ENCODE measurements at places on chromosomes 13 and 19.

DNA sequence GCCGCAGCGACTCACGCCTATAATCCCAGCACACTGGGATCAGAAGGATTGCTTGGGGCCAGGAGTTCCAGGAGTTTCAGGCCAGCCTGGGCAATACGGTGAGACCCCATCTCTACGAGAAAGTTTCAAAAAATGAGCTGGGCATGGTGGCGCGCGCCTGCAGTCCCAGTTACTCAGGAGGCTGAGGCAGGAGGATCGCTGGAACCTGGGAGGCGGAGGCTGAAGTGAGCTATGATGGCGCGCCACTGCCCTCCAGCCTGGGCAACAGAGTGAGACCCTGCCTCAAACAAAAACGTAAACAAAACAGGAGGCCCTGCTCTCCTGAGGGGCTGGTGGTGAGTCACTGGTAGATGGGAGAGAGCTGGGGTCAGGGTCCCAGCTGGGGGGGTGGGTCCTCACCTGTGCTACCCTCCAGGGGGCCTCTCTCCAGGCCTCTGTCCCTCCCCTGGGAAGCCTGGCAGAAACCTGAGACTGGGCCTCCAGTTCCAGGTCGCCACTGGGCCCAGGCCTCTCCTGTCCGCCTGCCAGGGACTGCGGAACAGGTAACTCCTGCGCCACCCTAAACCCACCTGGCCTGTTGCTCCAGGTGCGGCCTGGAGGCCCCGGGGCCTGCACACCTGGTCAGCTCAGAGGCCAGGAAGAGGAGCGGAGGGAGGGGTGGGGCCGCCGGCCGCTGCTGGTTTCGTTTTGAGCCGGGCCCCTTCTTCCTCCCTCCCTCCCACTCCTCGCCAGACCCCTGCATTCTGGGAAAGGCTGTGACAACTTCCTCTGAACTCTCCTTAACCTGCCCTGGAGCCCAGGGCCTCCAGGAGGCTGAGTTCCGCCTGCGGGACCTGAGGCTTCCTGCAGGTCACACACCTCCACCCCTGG, 17.2 kb upstream of the ZBTB7A start:
- H3K4me1 ChIP-seq = peaks cover 83% of the 10 kb centered on the region
- H3K4me3 ChIP-seq = peak overlapping the region; percentile 31
- peak overlapping the region; percentile 83 for H3K27ac ChIP-seq
- H3K27me3 ChIP-seq = no peaks in the 10 kb centered on the region

DNA sequence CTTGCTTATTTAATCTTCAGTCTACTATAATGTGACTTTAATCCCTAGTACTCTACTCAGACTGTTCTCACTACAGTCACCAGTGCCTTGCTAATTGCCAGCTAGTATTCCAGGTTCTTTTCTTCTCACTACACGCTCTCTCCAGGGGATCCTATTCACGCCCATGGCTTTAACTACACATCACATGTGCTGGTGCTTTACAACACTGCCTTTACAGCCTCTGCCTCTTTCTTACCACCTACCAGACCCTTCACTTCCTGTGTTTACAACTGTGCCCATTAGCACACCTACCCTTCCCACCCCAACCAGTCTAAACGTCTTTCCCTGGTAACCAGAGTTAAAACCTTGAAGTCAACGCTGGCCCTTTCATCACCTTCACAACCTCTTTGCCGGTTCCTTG, 249.5 kb downstream of the DNAJC15 start:
- H3K36me3 ChIP-seq = no peaks in the 10 kb centered on the region
- peaks cover 4% of the 10 kb centered on the region for H3K27me3 ChIP-seq
- no peak overlapping the region for H3K27ac ChIP-seq
- DNase-seq = no peak
- H3K4me3 ChIP-seq = no peak overlapping the region

DNA sequence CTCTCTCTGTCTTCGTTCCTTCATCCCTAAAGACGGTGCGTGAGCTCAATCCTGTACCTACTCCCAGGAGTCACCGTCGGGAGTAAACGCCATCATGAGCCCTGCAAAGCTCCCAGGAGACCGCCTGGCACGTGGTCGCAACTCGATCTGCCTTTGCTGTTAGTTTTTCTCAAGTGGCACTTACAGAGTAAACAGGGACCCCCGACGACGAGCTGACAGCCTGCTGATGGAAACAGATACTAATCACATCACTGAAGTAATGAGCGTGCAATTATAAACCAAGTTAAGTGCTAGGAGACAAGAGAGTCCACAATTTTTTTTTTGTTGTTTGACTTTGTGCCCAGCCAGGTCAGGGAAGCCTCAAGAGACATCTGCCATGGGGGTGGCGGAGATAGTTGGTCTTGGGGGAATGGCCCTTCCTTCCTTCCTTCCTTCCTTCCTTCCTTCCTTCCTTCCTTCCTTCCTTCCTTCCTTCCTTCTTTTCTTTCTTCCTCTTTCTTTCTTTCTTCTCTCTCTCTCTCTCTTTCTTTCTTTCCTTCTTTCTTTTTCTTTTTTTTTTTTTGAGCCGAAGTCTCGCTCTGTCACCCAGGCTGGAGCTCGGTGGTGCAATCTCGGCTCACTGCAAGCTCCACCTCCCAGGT, 23.6 kb downstream of the CACNG6 start:
- no peak overlapping the region for H3K27ac ChIP-seq
- H3K36me3 ChIP-seq = no peaks in the 10 kb centered on the region
- no peak for DNase-seq
- no peak overlapping the region for H3K4me3 ChIP-seq
- peaks cover 33% of the 10 kb centered on the region for H3K27me3 ChIP-seq

DNA sequence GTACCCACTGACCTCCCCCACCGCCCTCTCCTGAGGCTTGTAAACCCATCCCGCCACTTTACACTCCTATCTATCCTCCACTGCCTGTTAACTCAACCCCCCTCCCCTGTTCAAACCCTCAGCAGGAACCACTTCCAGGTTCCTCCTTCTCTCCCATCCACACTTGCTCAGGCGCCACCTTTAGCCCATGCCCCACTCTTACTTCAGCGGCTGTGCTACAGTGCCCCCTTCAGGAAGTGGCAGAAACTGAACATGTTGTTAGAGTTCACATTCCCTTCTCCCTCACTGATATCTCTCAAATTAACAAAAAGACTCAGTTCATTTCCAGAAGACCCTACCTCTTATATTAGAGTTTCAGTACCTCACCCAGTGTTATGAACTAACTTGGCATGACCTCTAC, 49.4 kb downstream of the ZNF91 start:
- no peaks in the 10 kb centered on the region for H3K27me3 ChIP-seq
- no peak overlapping the region for H3K27ac ChIP-seq
- DNase-seq = no peak
- H3K4me1 ChIP-seq = no peaks in the 10 kb centered on the region

- no peak for DNase-seq
- H3K4me1 ChIP-seq = no peaks in the 10 kb centered on the region
- no peak overlapping the region for H3K4me3 ChIP-seq
- peaks cover 3% of the 10 kb centered on the region for H3K27me3 ChIP-seq
- no peak overlapping the region for H3K27ac ChIP-seq
Measured at GRCh38 chr13:93915269-93915809, 564.1 kb downstream of the DCT start.

DNA sequence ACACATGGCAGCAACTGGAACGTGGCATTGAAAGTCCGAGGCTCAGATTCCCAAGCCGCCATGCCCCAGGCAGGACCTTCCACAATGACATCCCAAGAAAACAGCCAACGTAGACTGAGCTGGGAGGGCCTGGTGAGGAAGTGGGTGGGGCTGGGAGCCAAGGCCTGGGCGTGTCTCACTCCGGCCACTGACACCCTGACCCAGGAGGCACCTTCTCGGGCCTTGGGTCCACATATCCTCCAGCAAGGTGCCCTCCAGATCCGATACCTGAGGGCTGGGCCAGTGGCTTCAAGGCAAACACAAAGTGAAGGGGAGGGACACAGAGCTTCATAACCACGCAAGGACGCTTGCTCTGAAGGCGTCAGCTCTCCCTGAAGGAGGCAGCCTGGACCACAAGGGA, 43.0 kb downstream of the RAB20 start:
- H3K36me3 ChIP-seq = no peaks in the 10 kb centered on the region
- no peak for DNase-seq
- no peak overlapping the region for H3K27ac ChIP-seq
- H3K27me3 ChIP-seq = peaks cover 3% of the 10 kb centered on the region
- peaks cover under 1% of the 10 kb centered on the region for H3K4me1 ChIP-seq

GRCh38 chr13:35836446-35836845, 294.7 kb downstream of the DCLK1 start:
- H3K4me1 ChIP-seq = no peaks in the 10 kb centered on the region
- no peaks in the 10 kb centered on the region for H3K36me3 ChIP-seq
- no peaks in the 10 kb centered on the region for H3K27me3 ChIP-seq
- no peak overlapping the region for H3K4me3 ChIP-seq
- no peak for DNase-seq

GRCh38 chr13:48492470-48493065, 40.3 kb downstream of the RCBTB2 start:
- H3K36me3 ChIP-seq = peaks cover 8% of the 10 kb centered on the region
- peak overlapping the region; percentile 87 for H3K27ac ChIP-seq
- H3K4me3 ChIP-seq = peak overlapping the region; percentile 53
- H3K4me1 ChIP-seq = peaks cover 49% of the 10 kb centered on the region
- DNase-seq = peak; percentile 70

GRCh38 chr13:43766725-43767124, 20.0 kb downstream of the ENOX1 start:
- no peaks in the 10 kb centered on the region for H3K4me1 ChIP-seq
- no peak overlapping the region for H3K27ac ChIP-seq
- H3K4me3 ChIP-seq = no peak overlapping the region
- DNase-seq = no peak
- H3K36me3 ChIP-seq = no peaks in the 10 kb centered on the region

GRCh38 chr19:35360880-35361420, 2.7 kb downstream of the FFAR3 start:
- H3K27me3 ChIP-seq = peaks cover 32% of the 10 kb centered on the region
- no peak for DNase-seq
- no peak overlapping the region for H3K27ac ChIP-seq
- no peaks in the 10 kb centered on the region for H3K4me1 ChIP-seq

DNA sequence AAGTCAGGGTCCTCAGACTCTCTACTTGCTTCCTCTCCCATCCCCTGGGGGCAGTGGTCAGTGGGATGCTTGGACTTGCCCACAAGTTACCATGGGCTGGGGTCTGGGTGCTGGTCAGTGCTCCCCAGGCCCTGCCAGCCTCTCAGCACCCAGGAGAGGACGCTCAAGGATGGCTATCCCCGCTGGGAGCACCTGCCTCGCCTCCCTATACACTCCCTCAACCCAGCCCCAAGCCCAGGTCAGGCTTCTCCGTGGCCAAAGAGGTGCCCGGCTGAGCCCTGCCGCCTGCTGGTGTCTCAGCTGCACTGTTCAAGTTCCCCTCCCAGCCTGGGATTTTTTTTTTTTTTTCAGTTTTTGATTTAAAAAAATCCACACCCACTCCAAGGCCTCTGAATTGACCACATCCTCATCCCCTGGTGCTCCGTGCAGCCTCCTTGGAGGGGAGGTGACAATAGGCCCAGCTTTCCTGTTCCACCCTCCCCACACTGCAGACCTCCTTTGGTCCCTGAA, 10.8 kb downstream of the F2RL3 start:
- H3K36me3 ChIP-seq = no peaks in the 10 kb centered on the region
- peaks cover 8% of the 10 kb centered on the region for H3K27me3 ChIP-seq
- no peak overlapping the region for H3K27ac ChIP-seq
- H3K4me3 ChIP-seq = no peak overlapping the region

GRCh38 chr19:2261438-2262172, 5.4 kb upstream of the JSRP1 start:
- DNase-seq = no peak
- no peaks in the 10 kb centered on the region for H3K27me3 ChIP-seq
- peak overlapping the region; percentile 1 for H3K27ac ChIP-seq
- H3K36me3 ChIP-seq = no peaks in the 10 kb centered on the region
- peaks cover 52% of the 10 kb centered on the region for H3K4me1 ChIP-seq
- no peak overlapping the region for H3K4me3 ChIP-seq

- H3K4me3 ChIP-seq = peak overlapping the region; percentile 41
- peaks cover 49% of the 10 kb centered on the region for H3K27me3 ChIP-seq
- H3K4me1 ChIP-seq = peaks cover 2% of the 10 kb centered on the region
- H3K27ac ChIP-seq = no peak overlapping the region
- peak; percentile 64 for DNase-seq
- no peaks in the 10 kb centered on the region for H3K36me3 ChIP-seq
Measured at GRCh38 chr19:3284759-3285646, 60.5 kb downstream of the CELF5 start.

DNA sequence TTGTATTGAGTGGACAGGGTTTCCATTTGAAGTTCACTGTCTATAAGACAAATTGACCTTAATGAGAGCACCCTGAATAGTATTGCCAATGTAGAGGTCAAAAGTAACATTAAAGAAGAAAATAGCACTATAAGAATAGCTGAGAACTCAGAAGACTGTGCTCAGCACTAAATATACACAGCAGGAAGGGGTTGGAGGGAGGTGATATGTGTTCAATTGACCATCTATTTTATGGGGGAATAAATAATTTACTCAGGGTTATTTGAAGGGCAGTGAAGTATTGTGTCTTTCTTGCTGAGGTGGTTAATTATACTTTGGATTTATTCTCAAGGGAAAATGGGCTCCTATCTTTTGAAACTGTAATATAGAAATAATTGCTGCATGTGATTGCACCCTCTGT, 1380.5 kb upstream of the SPRY2 start:
- DNase-seq = no peak
- H3K27ac ChIP-seq = no peak overlapping the region

DNA sequence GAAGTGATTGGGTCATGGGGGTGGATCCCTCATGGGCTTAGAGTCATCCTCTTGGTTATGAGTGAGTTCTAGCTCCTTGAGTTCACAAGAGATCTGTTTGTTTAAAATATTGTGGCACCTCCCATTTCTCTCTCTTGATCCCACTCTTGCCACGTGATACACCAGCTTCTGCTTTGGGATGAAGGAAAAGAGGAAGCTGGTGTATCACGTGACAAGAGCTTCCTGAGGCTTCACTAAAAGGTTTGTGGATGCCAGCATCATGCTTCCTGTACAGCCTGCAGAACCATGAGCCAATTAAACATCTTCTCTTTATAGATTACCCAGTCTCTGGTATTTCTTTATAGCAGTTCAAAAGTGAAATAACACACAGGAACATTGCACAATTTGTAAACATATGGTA, 352.5 kb upstream of the ATXN8OS start:
- H3K27me3 ChIP-seq = no peaks in the 10 kb centered on the region
- H3K27ac ChIP-seq = no peak overlapping the region
- DNase-seq = no peak
- no peaks in the 10 kb centered on the region for H3K4me1 ChIP-seq
- no peaks in the 10 kb centered on the region for H3K36me3 ChIP-seq
- no peak overlapping the region for H3K4me3 ChIP-seq

- no peak for DNase-seq
- peak overlapping the region; percentile 14 for H3K27ac ChIP-seq
- H3K4me3 ChIP-seq = no peak overlapping the region
- H3K27me3 ChIP-seq = no peaks in the 10 kb centered on the region
- no peaks in the 10 kb centered on the region for H3K36me3 ChIP-seq
- H3K4me1 ChIP-seq = peaks cover 77% of the 10 kb centered on the region
Measured at GRCh38 chr19:16141043-16141442, 2.4 kb upstream of the HSH2D start.

- H3K27ac ChIP-seq = no peak overlapping the region
- no peak for DNase-seq
- H3K36me3 ChIP-seq = no peaks in the 10 kb centered on the region
- H3K4me1 ChIP-seq = peaks cover 9% of the 10 kb centered on the region
- H3K27me3 ChIP-seq = no peaks in the 10 kb centered on the region
- no peak overlapping the region for H3K4me3 ChIP-seq
Measured at GRCh38 chr13:39783051-39783450, 127.6 kb downstream of the COG6 start.

All from T-cell (primary cell).